ENCODE measurements at places on chromosomes 2 and 18.

DNA sequence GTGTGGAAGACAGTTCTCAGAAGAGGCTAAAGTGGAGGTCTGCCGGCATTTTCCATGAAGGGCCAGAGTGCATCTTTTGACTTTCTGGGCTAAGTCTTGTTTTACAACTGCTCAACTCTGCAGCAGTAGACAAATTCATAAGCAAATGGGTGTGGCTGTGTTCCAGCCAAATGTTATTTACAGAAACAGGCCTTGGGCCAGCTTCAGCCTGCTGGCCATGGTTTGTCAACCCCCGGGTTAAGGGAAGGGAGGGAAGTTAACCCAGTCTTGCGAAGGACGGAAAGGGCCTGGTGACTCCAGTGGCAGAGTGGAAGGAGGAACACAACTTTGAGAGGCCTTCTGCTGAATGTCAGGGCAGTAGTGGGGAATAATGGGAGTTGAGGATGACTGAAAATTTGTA lies 34.3 kb upstream of the NCKAP5 start:
- no peak for DNase-seq

DNA sequence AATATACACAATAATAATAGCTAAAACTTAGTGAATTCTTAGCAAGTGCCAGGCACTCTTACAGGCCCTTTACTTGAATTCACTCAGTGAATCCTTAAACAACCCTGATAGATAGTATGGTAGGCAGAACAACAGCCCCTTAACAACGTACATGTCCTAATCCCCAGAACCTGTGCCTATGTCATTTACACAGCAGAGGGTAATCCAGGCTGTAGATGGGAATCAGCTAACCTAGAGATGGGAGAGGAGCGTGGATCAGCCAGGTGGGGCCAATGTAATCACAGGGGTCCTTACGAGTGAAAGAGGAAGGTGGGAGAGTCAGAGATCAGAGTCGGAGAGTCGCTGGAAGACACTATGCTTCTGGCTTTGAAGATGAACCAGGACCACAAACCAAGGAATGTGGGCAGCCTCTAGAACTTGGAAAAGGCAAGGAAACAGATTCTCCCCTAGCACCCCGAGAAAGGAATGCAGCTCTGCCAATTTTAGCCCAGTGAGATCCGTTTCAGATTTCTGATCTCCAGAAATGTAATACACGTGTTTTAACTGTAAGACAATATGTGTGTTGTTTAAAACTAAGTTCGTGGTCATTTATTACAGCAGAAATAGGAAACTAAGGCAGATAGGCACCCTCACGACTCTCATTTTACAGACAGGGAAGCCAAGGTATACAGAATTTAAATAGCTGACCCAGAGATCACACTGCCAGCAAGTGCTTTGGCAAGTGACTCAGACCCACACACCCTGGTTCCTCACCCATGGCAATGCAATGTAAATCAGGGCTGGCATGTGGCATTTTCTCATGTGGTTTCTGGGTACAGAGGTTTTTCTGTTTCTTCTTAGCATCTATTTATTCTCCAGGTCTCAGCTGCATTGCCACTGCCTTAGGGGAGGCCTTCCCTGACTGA lies 68.9 kb downstream of the DOCK10 start:
- no peak for DNase-seq

DNA sequence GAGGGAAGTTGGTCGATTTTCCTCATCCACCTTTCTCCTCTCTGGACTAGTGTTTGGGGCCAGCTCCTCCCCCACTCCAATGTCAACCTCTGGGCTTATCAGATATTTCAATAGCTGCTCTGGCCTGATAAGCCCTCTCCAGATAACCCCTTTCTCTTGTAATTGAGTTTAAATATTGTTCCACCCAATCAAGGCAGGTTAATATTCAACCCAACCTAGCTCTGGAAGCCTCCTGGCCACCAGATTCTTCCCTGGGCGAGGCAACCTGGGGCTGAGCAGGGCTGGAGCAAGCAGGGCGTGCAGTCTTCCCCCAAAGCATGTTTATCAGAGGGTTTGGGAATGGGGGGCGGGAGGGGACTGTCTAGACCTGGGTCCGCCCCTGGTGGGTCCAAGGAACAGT lies 73.8 kb downstream of the TFCP2L1 start:
- DNase-seq = no peak

- DNase-seq = peak; percentile 85
Measured at GRCh38 chr2:231482806-231483391, 18.6 kb upstream of the NCL start.

DNA sequence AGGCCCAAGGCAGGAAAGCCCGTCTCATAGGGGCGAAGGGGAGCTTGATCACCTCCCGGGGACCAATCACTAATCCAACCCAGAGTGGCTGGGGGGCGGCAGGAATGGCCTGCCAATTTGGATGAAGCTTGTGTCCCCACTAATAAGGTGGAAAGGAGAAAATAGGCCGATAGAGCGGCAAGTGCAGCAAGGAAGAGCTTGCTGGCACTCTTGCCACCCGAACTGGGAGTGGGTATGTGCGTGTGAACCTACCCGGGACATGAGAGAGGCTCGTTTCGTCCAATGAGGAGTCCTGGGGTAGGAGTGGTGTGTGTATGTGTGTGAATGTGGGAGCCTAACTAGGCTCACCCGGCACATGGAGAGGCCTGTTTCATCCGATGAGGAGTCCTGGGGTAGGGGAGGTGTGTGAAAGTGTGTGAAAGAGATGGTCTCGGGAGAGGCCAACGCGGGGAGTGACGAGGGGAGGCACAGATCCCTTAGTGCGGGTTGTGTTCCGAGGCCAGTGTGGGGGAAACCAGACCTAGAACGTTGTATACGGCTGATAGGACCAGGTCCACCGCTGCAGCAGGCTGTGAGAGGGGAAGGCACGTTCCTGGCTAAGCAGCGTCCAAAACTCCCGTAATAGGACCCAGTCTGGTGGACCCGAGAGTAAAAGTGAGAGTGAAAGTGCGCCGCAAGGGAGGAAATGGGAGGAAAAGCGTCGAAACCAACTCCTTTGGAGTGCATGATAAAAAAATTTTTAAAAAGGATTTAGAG lies 47.1 kb upstream of the SELENOI start:
- peak; percentile 57 for DNase-seq

GRCh38 chr2:172870396-172870795 lies 134.8 kb downstream of the RAPGEF4 start:
- no peak for DNase-seq

GRCh38 chr18:77157312-77157711 lies 24.7 kb upstream of the MBP start:
- DNase-seq = no peak
